ENCODE measurements at places on chromosomes 4 and X. TPM values are rescaled to one million over a fixed set of nuclear protein-coding genes. Genes with fewer than 3 reads are reported as not detected.

Gene POU3F4
- not detected for total RNA-seq

Gene LRBA
- 46.4 TPM for total RNA-seq

Gene NLGN4X
- total RNA-seq: 0.09 TPM

Gene GLRA3
- total RNA-seq: not detected

Gene PCYT1B
- total RNA-seq: 0.09 TPM

Gene PNPLA4
- 6.0 TPM for total RNA-seq

DNA sequence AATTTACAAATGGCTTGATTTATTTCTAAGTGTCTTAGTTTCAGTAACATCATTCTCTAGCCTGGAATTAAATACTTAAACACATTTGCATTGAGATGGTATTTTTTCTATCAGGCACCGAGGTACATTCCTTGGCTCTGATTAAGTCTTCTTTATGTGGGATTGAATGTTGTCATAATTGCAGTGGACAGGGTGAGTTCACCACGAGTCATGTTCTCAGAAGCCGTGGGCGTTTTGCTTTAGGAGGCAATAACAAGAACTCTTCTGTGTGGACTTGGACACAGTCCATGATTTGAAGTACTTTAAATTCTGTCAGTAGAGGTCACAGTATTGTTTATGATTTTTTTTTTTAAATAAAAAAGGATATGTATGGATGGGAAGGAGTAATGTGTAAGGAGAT, 57.1 kb upstream of the EFHC2 start:
- no peak for DNase-seq

- DNase-seq: peak; percentile 21
Measured at GRCh38 chr4:159206427-159206871, 103.6 kb downstream of the RAPGEF2 start.

GRCh38 chrX:107971636-107972035, 10.5 kb downstream of the TEX13B start:
- no peak for DNase-seq

DNA sequence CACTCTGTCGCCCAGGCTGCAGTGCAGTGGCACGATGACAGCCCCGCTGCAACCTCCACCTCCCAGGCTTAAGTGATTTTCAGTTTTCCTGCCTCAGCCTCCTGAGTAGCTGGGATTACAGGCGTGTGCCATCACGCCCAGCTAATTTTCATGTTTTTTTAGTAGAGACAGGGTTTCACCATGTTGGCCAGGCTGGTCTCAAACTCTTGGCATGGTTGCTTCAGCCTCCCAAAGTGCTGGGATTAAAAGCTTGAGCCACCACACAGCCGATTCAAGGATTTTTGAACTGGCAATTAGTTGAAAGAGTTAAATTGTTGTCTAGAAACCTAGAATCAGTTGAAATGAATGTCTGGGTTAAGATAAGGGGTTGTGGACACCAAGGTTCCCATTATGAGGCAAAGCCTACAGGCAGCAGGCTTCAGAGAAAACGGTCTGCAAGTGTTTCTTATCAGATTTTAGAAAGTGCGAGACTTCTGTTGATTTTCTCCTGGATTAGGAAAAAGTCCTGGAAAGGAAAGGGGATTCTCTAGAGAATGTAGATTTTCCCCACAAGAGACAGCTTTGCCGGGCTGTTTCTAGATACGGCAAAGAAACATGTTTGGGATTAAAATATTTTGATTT, 8.3 kb upstream of the CCNI start:
- DNase-seq: no peak

DNA sequence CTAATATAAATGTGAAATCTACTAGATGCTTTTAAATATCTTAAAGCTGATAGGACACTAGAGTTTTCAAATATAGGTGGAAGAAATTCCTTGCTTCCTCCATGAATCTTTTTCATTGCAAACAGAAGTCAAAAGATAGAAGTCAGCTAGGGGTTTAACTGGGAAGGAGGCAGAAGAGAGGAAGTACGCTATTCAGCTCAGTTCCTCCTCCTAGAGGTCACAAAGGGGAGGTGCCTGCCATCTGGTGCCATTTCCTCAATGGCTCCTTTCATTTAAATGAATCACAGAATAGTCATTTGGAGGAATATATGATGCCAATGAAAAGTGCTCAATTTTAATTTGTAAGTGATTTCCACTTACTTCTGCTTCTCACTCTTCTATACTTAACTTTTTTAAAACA, 8.5 kb downstream of the COL25A1 start:
- DNase-seq: no peak

- no peak for DNase-seq
Measured at GRCh38 chrX:43815209-43815608, 67.0 kb downstream of the MAOB start.

- DNase-seq: no peak
Measured at GRCh38 chrX:108447303-108447702, 7.7 kb downstream of the COL4A5 start.

- DNase-seq: no peak
Measured at GRCh38 chrX:67720344-67720743, 176.5 kb downstream of the AR start.

DNA sequence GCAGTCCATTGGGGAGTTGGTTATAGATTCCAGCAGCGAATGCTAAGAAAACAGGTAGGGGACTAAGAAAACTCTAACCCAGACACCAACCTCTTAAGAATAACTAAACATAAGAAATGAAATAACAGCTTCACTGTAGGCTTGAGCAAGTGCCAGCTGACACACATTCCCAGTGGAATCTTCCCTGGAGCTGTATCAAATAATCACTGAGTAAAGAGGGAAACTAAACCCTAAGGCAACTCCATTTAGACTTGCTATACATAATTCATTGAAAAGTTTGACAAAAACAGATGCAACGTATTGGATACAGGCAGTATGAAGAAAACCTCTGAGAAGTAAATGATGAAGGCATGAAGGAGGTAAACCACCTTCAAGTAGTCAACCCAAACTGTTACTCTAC, 293.5 kb downstream of the OPHN1 start:
- DNase-seq: no peak

DNA sequence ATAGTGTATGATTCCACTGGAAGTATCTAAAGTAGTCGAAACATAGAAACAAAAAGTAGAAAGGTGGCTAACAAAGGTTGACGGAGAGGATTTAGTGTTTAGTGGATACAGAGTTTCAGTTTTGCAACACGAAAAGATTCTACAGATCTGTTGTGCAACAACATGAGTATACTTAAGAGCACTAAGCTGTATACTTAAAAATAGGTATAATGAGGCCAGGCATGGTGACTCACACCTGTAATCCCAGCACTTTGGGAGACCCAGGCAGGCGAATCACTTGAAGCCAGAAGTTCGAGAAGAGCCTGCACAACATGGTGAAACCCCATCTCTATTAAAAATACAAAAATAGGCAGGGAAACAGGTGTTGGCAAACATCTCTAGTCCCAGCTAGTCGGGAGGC, 7.9 kb upstream of the ATRX start:
- no peak for DNase-seq

Data from activated T-helper 2 cell treated with anti-CD3 and anti-CD28 coated beads, Interferon-gamma antibody, Interleukin-2, Interleukin-4, amounts not matched to agents 10 μg/mL and 5 μg/mL and 100 μg/mL, durations not matched to agents 14 hours and 24 hours and 36 hours (primary cell).